Adrenal gland (tissue), 19 donors: ENCODE measurements at places on chromosomes 13 and 19. TPM values are rescaled to one million over a fixed set of nuclear protein-coding genes. Genes with fewer than 3 reads are reported as not detected.

Gene HSD17B14
- 7.4 TPM for polyA plus RNA-seq

Gene LSR
- 8.2 TPM for polyA plus RNA-seq

Gene HIF3A
- polyA plus RNA-seq: 69.0 TPM

Gene RFPL4A
- not detected for polyA plus RNA-seq

Gene SIAH3
- polyA plus RNA-seq: 0.16 TPM

Gene FLT3
- polyA plus RNA-seq: 0.13 TPM

Gene IQCN
- polyA plus RNA-seq: 45.2 TPM

Gene TMEM221
- polyA plus RNA-seq: 0.77 TPM

Gene CLDND2
- 0.73 TPM for polyA plus RNA-seq

Gene ZNF83
- 344 TPM for polyA plus RNA-seq

Gene B3GNT8
- 0.15 TPM for polyA plus RNA-seq

Gene SOX1
- polyA plus RNA-seq: not detected

Gene SH2D3A
- polyA plus RNA-seq: 0.22 TPM

Gene ZNF486
- 0.81 TPM for polyA plus RNA-seq

Gene ALDH16A1
- 95.5 TPM for polyA plus RNA-seq

Gene LYPD4
- not detected for polyA plus RNA-seq

Gene CDKN2D
- 10.0 TPM for polyA plus RNA-seq

Gene CEACAM4
- polyA plus RNA-seq: 0.32 TPM

Gene TRIM28
- 245 TPM for polyA plus RNA-seq
